ENCODE measurements at places on chromosomes 4 and X.

DNA sequence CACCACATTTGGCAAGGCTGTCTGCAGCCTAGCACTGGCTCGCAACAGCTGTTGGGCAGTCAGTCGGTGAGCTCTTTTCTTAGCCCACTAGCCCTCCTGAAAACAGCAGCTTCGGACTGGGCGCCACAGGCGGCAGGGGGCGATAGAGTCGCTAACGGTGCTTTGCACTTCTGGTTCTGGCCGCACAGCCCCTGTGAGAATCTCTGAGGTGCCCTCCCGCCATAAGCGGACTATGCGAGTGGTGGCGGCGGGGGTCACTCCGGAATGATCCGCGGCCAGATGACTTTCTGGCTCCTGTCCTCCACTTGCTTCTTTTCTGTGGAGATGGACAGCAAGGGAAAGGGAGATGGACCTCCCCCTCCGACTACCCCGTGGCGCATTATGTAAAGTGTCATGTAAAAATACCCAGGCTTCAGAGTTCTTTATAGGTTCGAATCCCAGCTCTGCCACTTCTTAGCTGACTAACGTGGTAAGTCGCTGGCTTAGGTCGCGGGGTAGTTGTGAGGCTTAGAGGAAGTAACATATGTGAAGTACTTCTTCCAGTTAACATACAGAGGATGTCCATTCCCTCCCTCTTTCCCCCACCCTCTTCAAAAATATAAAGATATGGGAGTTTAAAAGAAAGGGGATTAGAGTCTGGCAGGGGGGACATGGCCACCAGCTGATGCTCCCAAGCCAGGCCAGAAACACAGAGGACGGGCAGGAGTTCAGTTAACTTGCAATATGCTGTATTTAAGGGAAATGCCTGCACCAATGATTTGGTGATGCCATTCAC is 11.0 kb downstream of the ARHGAP36 start:
- DNase-seq, result peak; percentile 84

GRCh38 chrX:33741807-33742206 is 390.3 kb downstream of the FAM47A start:
- DNase-seq, result peak; percentile 30

DNA sequence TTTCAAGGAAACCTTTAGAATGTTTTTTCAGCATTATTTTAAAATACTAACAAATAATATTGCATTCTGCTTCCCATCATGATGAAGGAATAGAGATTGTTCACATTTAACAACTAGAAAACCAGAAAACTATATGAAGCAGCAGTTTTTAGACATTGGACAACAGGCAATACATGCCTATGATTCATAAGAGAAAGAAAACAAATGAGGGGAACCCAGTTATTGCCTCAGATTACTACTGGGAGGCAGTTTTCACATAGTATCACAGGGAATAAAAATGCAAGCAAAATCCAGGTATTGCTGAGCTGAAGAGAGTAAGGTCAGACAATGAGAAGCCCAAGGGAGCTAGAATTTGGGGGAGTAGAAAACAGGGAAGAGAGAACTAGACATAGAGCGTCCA is 373.6 kb downstream of the MAPK10 start:
- DNase-seq, result no peak

DNA sequence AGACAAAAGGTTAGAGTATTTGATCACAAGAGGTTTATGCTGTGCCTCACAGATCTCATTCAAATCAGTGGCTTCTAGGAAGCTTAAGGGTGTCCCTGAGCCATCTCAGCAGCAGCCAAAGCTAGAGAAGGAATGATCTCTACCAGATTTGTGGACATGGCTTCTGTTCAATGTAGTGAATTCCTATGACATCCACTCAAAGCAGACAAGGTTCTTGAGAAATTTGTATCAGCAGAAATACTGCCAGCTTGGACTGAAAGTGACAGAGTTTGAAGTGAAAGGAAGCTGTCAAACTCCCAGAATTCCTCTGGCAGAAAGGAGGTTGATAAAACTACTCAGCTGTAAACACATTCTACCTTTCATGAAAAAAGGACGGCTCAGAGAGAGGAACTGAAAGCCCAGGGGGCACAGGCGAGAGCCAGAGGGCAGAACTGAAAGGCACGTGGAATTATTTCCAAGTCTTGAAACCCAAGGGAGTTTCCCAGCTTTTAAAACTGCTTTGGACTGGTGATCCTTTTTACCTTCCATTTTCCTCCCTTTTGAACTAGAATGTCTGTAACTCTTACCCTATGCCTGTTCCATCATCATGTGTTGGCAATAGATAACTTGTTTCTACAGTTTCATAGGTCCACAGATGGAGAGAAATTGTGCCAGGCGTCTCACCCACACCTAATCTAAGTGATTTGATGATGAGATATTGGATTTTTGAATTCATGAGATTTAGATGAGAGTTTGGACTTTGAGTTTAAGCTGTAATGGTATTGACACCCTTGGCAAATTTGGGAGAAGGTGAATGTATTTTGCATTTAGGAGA is 14.5 kb upstream of the MED14 start:
- no peak for DNase-seq

- DNase-seq, result no peak
Measured at GRCh38 chrX:69110116-69110530, 55.1 kb downstream of the PJA1 start.

- no peak for DNase-seq
Measured at GRCh38 chr4:133000012-133000411, 149.1 kb upstream of the PCDH10 start.

DNA sequence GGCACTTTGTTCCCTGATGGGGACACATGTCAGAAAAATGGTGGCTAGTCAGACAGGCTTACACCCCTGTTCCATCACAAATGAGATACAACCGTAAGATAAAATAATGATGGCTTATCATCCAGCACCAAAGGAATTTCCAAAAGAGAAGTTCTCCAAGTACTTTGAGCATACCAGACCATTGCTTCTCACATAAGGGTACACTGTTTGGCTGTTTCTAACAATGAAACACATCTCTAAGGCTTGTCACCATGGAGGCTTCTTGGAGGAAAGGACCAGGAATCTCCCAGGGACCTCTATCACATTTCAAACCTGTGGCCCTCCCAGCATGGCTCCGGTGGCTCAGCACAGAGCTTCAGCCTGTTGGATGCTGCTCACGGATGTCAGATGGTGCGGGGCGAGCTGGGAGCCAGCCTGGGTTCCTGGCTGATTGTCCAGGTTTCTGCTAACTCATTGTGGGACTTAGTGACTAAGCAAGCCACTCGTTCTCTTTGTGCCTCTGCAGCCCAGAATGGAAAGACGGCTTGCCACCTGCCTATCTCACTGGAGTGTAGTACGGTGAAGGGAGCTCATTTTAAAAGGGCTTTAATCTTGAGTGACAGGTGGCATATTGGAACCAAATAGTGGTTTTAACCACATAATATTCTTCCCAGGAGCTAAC is 54.5 kb downstream of the FHDC1 start:
- no peak for DNase-seq

DNA sequence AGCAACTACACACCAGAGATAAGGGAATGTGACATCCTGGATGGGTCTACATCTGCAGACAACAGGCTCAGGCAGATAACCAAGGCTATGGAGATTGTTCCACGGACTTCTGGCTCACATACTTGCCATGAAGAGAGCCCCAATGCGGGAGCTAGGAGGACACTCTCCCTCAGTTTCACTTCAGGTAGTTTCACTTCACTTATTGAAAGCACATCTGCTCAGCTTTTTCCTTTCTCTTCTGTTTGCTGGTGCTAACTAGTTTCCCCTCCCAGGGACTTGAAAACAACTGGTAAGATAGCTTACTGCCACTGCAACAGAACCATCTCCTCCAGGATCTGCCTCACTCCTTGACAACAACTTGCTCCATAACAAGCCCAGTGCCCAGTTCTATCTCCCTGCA is 1.4 kb upstream of the CT47C1 start:
- DNase-seq, result no peak

GRCh38 chrX:132181364-132181763 is 37.9 kb downstream of the RAP2C start:
- DNase-seq, result no peak

GRCh38 chr4:159195361-159195769 is 92.5 kb downstream of the RAPGEF2 start:
- no peak for DNase-seq

- DNase-seq, result peak; percentile 71
Measured at GRCh38 chr4:16226816-16227461, 668 bp upstream of the TAPT1 start.

- no peak for DNase-seq
Measured at GRCh38 chr4:89939994-89940393, 45.3 kb downstream of the MMRN1 start.

GRCh38 chr4:123378794-123379193 is 17.8 kb upstream of the SPRY1 start:
- DNase-seq, result peak; percentile 82

- DNase-seq, result no peak
Measured at GRCh38 chr4:71541541-71541940, 202.7 kb downstream of the SLC4A4 start.

- DNase-seq, result no peak
Measured at GRCh38 chr4:135267148-135267865, 1065.7 kb upstream of the PABPC4L start.

GRCh38 chr4:20219521-20219920 is 32.2 kb upstream of the SLIT2 start:
- no peak for DNase-seq

DNA sequence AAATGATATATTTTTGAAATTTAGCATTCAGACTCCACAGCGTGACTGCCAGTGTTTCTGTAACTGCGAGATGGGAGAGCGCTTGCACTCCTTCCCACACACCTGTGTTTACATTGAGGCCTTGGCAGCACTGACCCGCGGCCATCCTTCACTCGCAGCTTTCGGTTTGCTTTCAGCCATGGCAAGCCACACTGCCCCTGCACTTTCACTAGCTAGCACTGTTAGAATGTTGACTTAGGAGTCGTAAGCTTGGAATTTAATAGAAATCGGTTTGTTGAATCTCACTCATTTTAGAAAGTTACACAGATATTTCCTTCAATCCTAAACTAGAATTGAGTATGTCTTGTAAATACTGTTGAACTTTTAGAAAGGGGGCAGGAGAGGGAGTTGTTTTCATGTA is 136.2 kb downstream of the CFAP299 start:
- DNase-seq, result peak; percentile 68

GRCh38 chr4:75248770-75249407 is 265.3 kb downstream of the RCHY1 start:
- no peak for DNase-seq

- DNase-seq, result no peak
Measured at GRCh38 chrX:40303256-40304077, 205.7 kb upstream of the BCOR start.

Data from GM23338 (cell line).